ENCODE measurements at places on chromosomes 5 and 9.

GRCh38 chr5:151805414-151806223 lies 33.9 kb downstream of the G3BP1 start:
- no peak for DNase-seq

DNA sequence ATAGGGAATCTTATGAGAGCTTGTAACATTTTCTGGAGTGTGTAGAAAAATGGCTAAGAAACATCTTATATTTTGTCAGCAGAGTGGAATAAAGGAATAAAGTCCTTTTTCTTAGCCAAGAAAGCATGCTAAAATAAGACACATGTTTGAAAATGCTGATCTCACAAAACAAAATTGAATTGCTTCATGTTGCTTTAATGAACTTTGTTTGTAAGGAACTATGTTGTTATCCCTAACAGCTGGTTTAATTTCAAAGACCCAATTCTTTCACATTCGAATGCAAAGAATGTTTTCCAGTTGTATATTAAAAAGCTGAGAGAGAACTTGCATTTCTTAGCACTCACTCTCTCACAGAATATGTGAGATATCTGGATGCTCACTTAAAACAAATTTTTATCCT lies 107.6 kb downstream of the MUSK start:
- no peak for DNase-seq

DNA sequence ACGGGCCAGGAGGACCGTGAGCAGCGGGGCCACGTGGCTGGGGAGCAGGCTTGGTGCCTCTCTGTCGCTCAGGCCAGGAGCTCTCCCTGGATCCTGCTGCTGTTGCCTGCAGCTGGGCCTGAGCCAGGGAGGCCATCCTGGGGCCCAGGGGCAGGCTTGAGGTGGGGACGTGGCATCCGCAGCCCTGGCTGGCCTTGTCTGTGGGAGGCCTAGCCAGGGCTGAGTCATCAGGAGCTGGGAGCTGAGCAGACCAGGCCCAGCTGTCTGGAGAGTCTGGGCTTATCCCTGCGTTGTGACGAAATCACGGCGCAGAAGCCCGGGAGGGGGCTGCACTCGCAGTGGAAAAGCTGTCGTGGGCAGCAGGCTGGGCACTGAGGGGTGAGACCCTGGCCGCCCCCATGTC lies 138.8 kb upstream of the COL5A1 start:
- no peak for DNase-seq

GRCh38 chr5:177510567-177511053 lies 984 bp upstream of the DOK3 start:
- no peak for DNase-seq

- DNase-seq: no peak
Measured at GRCh38 chr9:132694144-132694543, 23.9 kb downstream of the GTF3C4 start.

- no peak for DNase-seq
Measured at GRCh38 chr9:135480071-135480939, 723 bp downstream of the PPP1R26 start.

GRCh38 chr5:149006426-149006825 lies 56.4 kb downstream of the SH3TC2 start:
- no peak for DNase-seq

GRCh38 chr5:7930011-7930410 lies 61.1 kb downstream of the MTRR start:
- DNase-seq: no peak

GRCh38 chr9:98370300-98370975 lies 115.0 kb upstream of the TBC1D2 start:
- DNase-seq: no peak

DNA sequence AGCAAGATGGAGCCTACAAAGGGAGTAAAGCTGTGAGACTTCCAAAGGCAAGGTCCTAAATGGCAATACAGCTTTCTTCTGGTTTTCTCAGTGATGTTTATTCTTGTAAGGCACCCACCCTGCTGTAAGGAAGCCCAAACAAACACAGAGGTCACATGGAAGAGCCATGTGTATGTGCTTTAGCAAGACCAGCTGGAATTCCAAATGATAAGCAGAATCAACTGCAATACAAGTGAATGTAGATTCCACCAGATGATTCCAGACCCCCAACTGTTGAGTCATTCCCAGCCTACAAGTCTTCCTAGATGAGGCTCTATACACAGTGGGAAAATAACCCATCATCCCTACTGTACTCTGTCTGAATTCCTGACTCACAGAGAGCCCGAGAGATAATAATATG lies 122.8 kb downstream of the DEPDC1B start:
- DNase-seq: no peak

DNA sequence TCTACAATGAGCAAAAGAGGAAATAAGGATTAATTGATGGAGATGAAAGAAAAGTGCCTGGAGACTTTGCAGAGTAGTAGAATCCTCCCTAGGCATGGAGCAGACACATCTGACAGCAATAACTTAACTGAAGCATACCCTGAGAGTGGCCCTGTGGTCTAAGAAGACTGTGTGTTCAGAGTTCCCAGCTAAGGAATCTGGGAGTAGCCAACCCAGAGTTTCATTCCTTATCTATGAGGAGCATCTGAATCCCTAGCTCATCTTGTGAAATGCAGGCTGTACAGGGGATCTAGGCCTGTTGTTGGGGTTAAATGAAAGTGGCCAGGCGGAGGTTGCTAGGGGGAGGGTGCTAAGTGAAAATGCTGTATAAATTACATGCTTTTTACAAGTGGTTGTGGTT lies 233.1 kb upstream of the FBXL7 start:
- no peak for DNase-seq

GRCh38 chr9:71668717-71669116 lies 99.6 kb downstream of the CEMIP2 start:
- DNase-seq: no peak

DNA sequence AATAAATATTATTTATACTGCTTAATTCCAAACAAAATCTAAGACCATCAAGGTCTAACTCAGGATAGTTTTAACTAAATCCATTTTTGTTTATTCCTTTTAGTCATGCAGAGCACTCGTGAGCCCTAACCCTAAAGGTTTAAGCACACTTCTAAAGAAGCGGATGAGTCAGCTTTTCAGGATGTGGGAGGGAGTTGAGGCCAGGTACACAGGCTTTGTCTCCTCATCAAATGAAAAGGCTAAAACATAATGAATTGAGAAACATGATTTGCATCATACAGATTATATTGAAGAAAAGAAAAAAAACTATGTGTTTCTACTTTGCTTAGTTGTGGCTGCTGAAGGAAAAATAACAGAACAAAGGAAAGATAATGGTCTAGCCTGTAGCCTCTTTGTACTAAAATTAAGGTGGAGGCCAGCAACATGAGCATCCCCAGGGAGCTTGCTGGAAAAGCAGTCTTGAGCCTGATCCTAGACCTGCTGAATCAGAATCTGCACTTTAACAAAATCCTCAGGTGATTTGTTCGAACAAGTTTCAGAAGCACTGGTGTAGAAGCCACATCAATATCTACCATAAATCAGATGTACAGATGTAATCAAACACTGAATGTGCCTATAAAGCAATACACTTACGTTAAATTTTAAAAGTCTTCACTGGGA lies 21.1 kb upstream of the ISCA1 start:
- no peak for DNase-seq

- DNase-seq: peak; percentile 70
Measured at GRCh38 chr5:126449751-126450271, 26.6 kb downstream of the GRAMD2B start.

- DNase-seq: peak; percentile 32
Measured at GRCh38 chr5:80837679-80838078, 122.5 kb upstream of the RASGRF2 start.

GRCh38 chr5:138271281-138271680 lies 3.1 kb downstream of the GFRA3 start:
- no peak for DNase-seq

GRCh38 chr5:14428302-14429081 lies 153.1 kb upstream of the OTULINL start:
- no peak for DNase-seq

GRCh38 chr9:74948937-74949336 lies 3.8 kb downstream of the C9orf40 start:
- no peak for DNase-seq

GRCh38 chr5:78050888-78051287 lies 243.6 kb downstream of the AP3B1 start:
- DNase-seq: no peak

DNA sequence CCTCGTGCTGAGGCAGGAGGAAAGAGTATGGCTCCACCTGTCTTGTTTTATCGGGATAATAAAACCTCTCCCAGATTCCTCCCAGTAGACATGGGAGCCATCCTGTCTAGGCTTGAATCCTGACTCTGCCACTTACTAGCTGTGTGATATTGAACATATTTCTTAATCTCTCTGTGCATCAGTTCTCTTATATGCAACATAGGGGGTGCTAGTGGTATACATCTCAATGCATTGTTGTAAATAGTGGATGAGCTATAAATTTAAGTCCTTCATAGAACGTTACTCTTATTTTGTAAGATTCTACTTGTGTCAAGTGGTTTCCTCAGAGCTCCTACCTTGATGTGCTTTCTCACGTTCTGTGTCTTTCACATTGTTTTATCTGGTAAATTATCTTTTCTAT lies 417.7 kb upstream of the POU5F2 start:
- DNase-seq: no peak

GRCh38 chr5:149749481-149750365 lies 19.6 kb downstream of the PPARGC1B start:
- DNase-seq: no peak

DNA sequence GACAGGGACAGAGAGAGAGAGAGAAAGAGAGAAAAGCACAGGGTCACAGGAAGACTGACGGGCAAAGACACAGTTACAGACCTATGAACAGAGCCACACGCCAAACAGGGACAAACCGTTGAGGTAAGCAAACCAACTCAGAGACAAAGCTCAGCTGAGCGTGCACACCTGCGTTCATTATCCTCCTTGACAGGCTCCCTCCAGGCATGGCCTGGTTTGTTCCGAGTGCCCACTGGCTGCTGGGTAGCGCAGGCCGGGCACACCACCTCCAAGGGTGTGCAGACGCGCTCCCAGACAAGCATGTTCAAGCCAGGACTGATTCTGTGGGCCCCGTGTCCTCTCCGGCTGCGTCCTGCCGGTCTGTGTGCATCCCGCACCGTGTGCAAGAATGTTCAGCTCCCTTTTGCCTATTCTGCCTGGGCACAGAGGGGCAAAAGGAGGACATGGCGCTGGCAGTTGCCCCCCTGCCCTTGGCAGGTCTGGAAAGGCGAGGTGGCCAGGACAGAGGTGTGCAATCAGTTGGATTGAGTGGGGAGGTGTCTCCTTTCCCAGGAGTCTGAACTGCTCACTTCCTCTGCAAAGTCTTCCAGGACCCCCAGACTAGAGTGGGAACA lies 467 bp upstream of the SMIM32 start:
- DNase-seq: no peak

DNA sequence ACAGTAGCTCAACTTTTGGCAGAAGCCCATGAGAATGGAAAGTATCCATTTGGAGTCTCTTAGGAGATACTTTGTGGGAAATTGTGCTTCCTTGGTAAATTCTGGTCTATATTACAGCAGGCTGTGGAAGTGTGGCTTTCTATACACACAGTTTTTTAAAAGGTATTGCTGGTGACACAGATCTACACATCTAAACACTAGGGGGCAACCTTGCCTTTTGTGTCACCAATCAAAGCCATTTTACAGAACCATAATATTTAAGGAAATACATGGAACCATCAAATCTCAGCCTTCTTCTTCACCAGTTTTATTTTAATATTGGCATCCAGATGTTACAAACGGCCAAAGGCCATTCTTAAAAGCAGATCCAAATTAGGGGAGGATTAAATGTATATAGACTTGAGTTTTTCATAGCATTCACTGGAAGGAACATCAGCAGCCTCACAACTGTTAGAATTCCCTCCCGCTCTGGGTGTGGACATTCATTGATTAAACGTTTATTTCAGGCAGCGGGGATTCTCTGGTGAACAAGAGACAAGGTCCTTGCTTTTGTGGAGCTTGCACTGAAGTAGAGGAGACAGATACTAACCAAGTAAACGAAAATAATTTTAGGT lies 132.4 kb upstream of the EPB41L4A start:
- no peak for DNase-seq

- peak; percentile 60 for DNase-seq
Measured at GRCh38 chr5:177310757-177311391, 824 bp downstream of the MXD3 start.

DNA sequence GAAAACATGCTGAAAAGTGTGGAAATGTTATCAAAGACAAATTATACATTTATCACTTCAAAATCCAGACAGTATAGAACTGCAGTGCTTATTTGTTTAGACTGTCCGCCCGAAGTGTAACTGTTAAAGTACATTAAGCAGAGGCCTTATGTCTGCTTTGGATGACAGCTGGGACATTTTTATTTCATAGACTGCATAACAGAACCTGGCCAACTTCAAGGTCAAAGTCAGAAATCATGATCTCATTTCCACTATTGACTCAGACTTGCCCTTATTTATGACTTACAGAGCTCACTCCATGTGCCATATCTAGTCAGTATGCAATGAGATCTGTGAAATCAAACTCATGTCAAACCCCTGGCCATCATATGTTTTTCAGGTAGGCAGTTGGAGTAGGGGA lies 87.7 kb downstream of the RAB3C start:
- no peak for DNase-seq

DNA sequence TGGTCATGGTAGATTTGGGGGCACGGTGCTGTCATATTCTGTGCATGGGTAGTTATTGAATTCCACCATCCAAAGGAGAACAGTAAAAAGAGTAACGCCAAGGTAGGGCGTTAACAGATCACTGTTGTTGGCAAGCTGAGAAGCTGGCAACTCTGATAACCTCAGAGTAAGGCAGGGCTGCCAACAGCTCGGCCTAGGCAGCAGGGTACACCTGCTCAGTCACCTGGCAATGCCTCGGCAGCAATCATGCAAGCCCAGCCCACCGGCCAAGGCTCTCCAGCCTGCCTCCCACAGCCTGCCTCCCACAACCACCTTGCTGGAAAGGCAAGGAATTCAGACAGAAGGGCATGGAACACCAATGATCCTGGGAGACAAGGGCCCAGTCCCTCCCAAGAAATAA lies 63.9 kb downstream of the KLHL3 start:
- no peak for DNase-seq

- DNase-seq: no peak
Measured at GRCh38 chr5:66742083-66742895, 146.1 kb downstream of the MAST4 start.

- no peak for DNase-seq
Measured at GRCh38 chr9:7171396-7172153, 413.8 kb downstream of the KDM4C start.

DNA sequence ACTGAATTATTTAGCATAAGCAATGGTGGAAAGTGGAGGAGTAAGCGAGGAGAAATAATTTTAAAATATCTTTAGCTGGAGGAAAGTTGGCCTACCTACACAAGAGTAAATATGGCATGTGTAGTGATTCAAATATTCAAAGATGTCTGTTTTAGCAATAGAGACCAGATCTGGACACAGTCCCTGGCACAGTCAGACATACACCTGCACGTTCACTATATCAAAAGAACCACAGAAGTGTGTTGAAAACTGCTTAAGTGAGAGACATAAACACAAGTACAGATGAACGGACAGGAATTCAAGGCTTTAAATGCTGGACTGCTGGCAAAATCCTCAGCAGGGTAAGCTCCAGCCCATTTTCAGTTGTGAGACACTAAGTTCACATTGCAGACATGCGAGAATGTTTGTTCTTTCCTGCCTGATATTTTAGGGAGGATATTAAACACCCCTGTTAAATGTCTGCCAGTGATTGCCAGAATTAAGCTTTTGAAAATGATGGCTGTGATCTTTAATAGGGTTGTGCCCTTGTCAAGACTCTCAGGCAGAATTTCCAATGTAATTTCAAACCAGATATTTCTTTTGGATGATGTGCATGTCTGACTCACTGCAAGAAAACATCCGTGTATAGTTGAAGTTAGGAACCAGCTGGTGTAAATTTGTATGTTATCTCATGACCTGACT lies 810.6 kb downstream of the TLE4 start:
- no peak for DNase-seq

GRCh38 chr5:124655921-124656511 lies 90.4 kb downstream of the ZNF608 start:
- no peak for DNase-seq
